ENCODE measurements at places on chromosomes 12 and 14.

DNA sequence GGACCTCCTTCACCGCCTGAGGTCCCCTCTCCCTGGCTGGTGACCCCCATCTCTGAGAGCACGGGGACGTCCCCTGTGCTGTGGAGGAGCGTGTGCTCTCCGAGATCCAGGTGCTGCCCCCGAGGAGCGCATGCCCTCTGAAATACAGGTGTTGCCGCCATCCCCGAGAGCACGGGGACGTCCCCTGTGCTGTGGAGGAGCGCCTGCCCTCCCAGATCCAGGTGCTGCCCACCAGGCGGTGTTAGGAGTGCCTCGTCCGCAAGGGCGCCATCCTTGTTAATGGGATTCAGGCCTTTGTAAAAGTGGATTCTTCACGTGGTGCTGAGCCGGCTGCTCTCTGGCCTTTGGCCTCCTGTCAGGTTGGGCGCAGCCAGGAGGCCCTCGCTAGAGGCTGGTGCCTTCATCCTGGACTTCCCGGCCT is 10.1 kb downstream of the NOC4L start:
- DNase-seq, result no peak

DNA sequence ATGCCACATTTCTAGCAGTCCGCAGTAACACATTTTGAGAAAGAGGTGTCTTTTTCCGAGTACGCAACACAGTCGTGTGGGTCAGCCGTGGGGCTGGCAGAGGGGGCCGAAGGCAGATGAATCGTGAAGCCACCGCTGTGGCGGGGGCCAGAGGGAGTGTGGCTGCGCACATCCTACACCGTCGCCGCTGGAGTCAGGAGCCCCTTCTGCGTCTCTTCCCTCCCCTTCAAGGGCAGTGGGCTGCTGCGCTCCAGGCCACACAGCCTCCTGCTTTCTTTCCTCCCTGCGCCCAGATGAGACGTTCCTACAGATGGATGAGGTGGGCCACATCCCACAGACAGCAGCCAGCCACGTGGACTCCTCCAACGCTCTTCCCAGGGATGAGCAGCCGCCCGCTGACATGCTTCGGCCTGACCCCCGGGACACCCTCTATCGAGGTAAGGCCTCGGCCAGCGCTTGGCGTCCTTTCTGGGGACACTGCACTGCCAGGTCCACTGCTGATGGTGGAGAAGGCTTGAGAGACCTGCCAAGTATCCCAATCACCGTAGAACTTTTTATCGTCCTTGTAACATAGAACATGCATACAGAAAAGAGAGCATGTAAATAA is 89.8 kb downstream of the B4GALNT3 start:
- no peak for DNase-seq

DNA sequence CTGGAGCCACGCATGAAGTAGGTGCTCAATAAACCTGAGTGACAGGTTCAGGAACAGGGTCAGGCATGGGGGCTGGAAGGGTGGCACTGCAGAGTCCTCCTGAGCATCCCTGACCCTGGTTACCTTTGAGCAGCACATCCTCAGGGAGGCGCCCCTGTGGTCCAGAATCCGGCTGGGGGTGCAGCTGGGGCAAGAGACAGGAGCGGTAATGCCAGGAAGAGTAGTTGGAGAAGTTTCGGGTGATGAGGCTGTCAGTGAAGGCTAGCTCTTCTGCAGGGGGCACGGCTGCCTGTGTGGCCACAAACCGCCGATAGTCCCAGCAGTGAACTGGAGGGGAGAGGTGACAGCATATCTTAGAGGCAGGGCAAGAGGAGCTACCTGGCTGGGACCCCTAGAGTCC is 2.0 kb downstream of the RABGGTA start:
- DNase-seq, result no peak

DNA sequence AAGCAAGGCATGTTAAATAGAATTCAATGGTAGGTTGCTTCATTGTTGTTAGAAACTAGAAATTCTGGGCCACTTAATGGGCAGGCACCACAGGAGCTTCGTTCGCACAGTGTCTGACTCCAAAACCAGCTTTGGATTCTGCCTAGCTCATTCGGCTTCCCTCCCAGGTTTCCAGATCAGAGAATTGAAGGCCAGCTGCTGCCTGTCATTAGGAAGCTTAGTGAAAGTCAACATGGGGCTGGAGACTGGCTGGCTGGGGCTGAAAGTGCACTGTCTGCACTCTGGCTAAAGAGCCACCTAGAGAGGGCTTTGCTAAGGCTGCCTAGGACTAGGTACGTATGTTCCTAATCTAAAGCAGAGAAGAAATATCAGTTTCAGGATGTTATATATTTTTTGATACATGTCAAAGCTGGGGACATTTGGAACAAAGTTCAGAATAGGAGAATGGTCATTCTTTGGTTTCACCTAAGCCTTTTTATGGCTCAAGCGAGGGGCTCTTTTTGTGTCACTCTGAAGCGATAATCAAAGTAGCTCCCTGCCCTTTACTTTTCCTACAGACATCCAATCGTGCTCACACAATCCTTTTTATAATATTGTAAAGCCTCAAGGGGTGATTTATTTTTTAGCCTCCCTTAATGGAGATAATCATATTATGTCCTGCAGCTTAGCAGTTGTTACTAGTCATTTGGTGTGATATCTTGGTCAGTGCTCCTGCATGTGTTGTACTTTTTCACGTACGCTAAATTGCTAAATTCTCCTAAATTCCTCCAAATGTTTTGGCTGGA is 238.5 kb upstream of the NAV3 start:
- DNase-seq, result no peak

DNA sequence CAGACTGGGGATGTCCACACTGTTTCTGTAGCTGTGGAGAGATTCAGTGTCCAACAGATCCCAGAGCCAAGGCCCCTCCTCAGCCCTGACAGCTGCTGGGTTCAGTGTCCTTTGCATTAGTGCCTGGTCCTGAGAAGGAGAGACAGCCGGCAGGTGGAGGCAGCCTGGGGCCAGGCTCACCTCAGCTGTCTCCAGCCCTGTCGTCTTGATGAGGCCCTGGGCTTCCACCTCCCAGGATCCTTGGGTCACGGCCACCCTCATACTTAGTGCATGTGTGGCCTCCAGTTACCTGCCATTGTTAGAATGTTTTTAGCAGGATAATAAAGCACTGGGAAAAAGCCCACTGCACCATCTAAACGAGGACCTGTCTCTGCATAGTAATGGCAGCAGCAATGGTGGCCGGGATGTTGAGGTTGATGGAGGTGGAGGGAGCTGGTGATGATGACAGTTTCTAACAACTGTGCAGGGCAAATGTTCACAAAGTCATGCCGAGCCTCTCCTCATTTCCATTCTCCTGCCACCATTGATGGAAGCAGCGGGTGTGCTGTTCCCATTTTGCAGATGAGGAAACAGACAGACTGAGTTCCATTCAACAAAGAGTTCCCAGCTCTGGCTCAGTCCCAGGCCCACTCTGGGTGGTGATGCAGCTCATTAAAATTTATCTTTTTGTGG is 17.7 kb downstream of the ASB2 start:
- no peak for DNase-seq

- DNase-seq, result no peak
Observed at GRCh38 chr12:44342371-44342770, 506.5 kb downstream of the TMEM117 start.

GRCh38 chr14:81729622-81730021 is 196.0 kb upstream of the SEL1L start:
- DNase-seq, result no peak
